ENCODE measurements at places on chromosomes 1 and 21. TPM values are rescaled to one million over a fixed set of nuclear protein-coding genes. Genes with fewer than 3 reads are reported as not detected.

DNA sequence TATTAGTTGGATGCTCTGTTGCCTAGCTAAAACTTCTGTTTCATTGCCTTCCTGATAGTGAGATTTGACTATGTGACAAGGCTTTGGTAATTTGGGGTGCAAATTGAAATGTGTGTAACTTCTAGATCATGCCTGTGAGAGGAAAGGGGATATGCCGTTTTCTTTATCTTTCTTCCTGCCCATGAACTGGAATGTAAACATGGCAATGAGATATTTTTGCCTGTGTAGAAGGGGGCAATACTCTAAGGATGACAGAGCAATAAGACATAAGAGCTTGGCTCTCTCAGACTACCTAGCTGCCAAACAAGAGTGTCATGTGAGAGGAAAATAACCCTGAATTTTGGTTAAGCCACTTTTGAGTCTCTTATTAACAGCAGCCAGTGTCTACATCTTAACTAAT, 49.7 kb downstream of the RAP1A start:
- DNase-seq, result no peak

GRCh38 chr1:181106479-181106878, 18.0 kb downstream of the IER5 start:
- DNase-seq, result no peak

DNA sequence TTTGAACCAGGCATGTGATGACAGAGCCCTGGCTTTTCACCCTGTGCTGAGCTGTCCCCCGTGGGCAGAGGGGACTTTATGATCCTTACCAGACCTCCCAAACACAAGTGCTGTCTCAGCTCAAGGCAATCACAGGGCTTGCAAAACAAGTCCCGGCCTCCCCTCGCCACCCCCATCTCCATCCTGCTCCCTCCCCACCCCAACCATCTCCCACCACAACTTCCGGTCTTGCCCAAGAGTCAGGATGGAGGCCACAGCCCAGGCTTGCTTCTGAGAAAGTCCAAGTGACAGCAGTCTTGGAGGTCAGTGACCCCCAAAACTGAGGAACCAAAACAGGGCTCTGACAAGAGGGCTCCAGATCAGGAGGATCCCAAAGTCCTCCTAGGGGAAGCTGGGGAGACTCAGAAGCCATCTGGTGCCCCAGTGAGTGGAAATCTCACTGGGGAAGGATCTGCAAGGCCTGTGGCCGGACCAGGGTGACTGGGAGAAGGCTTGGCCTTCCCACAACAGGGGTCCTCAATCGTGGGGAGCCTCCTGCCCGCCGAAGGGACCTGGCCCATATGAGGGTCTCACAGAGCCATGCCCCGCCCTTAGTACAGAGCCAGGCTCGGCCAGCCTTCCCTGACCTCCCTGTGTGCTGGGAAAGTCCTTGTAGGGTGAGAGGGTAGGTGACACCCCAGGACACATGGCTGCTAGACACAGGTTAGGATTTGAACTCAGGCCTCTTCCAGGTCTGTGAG, 4.5 kb upstream of the SDC3 start:
- DNase-seq, result peak; percentile 73

- no peak for DNase-seq
These were observed 63.0 kb upstream of the PRDX6 start for GRCh38 chr1:173414136-173414535.

DNA sequence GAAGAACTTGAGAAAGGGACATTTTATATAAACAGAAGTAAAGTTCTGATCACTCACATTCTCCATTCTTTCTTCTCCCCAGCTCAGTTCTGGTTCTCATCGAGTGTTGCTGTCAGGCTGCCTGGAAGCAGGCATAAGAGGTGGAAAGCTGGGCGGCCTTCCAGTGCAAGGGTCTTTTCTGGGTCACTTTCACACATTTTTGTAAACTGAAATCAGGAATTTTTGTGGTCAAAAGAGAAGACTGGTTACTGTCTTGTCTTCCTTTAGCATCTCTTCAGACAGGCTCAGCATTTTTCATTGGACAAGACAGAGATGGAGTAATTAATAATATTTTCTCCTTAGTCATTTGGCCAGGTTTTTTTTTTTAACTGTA, 93.7 kb downstream of the CTH start:
- peak; percentile 64 for DNase-seq

DNA sequence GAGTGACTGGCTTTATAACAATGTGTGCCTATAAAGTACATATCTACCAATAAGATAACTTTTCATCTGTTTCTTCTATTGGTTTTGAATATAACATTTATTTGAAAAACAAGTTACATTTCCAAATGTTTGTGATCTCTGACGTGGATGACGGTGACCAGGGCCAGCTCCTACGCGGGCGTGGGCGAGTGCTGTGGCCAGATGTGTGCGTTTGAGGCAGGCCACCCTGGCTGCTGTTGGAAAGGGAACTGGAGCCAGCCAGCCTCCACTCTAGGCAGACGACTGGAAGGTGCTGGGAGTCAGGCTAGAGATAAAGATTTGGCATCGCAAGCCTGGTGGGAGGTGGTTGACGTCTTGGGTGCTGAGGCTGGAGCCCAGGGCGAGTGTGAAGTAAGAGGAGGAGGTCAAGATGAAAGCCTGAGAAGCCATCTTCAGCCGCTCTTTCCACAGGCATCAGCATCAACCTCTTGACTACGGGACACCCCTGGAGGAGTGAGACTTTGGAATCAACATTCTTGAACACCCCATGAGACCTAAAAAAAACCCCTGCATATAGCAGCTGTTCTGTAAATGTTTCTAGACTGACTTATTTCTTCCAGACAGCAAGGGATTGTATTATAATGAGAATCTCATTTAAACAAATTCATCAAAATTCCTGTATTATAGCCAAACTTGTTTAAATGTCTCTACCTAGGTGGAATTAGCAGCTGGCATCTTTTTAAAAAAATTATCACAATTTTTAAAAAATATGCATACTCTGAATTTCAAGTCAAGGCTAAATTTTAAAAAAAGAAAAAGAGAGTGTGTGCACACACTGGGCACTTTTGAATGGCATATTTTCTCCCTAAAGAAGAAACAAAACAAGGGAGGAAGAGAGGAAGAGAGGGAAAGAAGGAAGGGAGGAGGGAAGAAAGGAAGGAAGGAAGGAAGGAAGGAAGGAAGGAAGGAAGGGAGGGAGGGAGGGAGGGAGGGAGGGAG, 112.5 kb upstream of the SLC44A3 start:
- peak; percentile 61 for DNase-seq

DNA sequence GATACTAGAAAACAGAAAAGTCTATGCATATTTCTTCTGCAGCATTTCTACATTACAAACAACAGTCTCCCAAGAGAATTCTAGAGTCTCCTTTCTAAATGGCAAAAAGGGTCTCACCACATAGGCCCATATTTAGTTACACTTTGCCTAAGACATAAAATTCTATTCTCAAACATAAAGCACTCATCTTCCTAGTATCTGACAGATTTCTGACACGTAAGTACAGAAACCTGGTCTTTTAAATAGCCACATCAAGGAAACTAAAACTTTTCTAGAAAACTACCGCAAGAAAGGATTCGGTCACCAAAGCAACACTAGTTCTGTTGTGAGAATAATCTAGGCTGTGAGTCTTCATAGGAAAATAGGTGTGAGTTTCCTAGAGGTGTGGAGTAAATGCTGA, 33.6 kb upstream of the CTSK start:
- no peak for DNase-seq

GRCh38 chr1:6528492-6528891, 25.8 kb downstream of the NOL9 start:
- DNase-seq, result no peak

Gene OR10K2
- not detected for total RNA-seq

All from muscle of leg (tissue), 16 donors.